ENCODE measurements at places on chromosomes 11 and 22. TPM values are rescaled to one million over a fixed set of nuclear protein-coding genes. Genes with fewer than 3 reads are reported as not detected.

DNA sequence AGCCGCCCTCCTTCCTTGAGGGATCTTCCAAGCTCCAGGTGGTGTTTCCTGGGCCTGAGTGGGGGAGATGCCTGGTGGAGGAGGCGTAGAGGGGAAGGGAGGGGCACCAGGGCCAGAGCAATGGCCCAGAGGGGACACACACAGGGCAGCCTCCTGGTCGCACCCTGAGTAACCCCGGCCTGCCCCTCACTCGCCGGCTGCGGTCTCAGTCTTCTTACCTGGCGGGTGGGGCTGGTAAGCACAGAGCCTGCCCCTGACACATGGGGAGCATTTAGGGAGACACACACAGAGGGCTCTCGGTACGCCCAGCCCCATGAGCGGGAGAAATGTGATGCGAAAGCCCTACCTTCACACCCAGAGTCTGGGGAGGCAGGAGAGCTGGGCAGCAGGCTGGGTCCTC is 23.9 kb downstream of the IGF2 start:
- DNase-seq: no peak

- no peak for DNase-seq
Observed at GRCh38 chr11:9341638-9342178, 27.3 kb upstream of the TMEM41B start.

- DNase-seq: no peak
Observed at GRCh38 chr11:15944460-15944859, 411.9 kb downstream of the SOX6 start.

DNA sequence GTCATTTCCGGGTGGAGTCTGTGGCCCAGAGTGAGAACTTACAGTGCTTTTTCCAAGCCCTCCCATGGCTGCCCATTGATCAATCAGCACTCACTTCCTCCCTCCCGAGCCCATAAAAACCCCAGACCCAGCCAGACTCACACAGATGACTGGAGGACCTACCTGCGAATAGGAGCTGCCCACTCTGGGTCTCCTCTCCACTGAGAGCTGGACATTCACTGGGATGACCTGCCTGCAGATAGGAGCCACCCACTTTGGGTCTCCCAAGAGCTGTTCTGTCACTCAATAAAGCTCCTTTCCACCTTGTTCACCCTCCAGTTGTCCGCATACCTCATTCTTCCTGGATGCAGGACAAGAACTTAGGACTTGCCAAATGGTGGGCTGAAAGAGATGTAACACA is 56.0 kb upstream of the B3GNT6 start:
- no peak for DNase-seq

The TSPAN32 gene
- 71.4 TPM for total RNA-seq

The QSER1 gene
- total RNA-seq: 11.9 TPM

DNA sequence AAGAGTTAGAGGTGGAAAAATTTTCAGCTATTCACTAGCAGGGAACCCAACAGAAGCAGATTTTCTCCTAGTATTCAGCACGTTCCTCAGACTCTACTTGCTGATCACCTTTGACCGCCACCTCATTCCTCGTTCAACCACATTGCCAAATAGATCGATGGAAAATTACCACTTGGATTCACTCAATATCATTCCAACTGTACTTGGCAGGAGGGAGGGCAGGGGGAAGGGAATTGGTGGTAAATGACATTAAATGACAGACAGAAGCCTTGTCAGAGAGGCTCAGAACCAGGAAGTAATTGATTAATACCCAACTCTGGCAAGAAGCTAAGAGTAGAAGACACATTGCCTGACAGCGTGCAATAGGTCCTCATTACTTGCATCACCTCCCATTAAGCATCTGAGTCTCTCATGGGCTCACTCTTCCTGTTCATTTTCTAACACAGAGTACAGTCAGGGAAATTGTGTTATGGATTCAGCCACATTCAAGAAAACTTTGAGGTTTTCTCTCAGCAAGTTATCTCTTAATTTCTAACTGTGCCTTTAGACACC is 240.5 kb upstream of the FAT3 start:
- DNase-seq: no peak

- no peak for DNase-seq
Observed at GRCh38 chr11:111878385-111878848, 548 bp downstream of the FDXACB1 start.

DNA sequence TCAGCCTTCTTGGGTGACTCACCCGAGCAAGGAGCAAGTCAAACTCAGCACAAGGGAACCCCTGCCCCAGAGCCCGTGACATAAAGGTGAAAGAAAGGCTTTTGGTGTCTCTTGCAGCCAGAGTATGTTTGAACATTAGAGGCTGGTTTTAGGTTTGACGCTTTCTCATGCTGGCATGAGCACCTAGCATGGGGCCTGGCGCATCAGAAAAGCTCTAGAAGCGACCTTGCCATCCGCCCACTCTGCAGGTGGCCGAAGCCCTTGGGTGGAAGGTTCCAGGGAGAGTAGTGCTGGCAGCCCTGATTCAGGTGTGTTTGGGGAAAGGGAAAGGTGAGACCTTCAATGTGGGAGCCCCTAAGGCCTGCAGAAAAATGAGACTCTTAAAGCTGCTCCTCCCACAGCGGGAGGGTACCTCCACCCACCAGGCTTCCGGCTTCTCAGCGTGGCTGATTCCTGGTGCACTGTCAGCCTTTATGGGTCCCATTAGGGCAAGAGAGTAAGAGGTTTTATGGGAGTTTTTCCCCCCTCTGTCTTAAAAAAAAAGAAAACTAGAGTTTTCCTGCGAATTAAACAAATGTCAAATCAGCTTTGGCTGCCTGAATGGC is 88.4 kb downstream of the GRIK4 start:
- DNase-seq: no peak

GRCh38 chr11:91840640-91841240 is 383.9 kb upstream of the FAT3 start:
- DNase-seq: no peak

The OR8G1 gene
- not detected for total RNA-seq

The VSIG10L2 gene
- not detected for total RNA-seq

DNA sequence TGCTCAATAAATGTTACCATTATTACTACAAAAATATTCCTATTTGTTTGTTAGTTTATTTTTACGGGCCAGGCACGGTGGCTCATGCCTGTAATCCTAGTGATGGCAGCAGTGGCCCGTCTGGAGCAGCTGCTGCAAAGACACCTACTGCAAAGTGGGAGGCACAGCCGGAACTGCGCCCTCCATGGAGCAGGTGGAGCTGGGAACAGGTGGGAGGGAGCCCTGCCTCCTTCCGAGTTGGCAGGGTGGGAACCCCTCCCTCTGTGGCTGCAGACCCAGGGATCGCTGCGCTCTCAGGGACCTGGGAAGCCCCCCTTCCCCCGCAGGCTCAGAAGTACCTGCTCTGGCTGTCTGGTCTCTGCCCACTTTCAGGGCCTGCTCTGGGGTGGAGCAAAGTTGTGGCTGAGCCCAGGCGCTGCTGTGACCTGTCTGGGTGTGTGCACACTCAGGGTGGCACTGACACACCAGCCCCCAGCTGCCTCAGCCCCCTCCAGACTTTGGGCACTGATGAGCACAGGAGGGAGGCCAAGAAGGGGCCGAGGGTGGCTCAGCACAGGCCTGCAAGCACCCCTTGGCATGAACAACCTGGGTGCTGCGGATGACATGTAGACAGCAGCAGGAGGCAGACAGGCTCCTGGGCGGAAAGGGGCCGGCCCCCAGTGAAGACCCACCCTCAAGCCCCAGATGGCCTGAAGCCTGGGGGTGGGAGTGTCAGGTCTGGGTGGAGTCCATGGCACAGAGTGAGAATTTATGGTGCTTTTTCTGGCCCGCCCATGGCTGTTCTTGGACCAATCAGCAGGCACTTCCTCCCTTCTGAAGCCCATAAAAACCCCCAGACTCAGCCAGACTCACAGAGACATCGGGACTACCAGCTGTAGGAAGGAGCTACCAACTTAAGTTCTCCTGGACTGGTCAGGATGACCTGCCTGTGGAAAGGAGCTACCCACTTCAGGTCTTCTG is 103.7 kb upstream of the CLMP start:
- DNase-seq: no peak

DNA sequence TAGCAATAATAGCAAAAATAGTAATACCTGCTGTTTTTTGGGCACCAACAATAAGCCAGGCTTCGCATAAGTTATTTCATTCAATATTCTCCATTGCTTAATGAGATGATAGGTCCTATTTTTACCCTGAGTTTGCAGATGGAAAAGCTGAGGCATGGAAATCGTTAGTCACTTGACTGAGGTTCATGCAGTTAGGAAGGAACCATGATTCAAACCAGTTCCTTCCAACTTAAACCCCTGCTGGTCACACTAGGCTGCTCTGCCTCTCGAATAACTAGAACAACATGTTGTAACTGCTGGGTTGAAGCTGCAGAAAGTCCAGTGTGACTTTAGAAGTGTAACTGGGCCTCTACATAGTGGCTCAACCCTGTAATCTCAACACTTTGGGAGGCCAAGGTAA is 69.3 kb downstream of the SEZ6L start:
- no peak for DNase-seq

DNA sequence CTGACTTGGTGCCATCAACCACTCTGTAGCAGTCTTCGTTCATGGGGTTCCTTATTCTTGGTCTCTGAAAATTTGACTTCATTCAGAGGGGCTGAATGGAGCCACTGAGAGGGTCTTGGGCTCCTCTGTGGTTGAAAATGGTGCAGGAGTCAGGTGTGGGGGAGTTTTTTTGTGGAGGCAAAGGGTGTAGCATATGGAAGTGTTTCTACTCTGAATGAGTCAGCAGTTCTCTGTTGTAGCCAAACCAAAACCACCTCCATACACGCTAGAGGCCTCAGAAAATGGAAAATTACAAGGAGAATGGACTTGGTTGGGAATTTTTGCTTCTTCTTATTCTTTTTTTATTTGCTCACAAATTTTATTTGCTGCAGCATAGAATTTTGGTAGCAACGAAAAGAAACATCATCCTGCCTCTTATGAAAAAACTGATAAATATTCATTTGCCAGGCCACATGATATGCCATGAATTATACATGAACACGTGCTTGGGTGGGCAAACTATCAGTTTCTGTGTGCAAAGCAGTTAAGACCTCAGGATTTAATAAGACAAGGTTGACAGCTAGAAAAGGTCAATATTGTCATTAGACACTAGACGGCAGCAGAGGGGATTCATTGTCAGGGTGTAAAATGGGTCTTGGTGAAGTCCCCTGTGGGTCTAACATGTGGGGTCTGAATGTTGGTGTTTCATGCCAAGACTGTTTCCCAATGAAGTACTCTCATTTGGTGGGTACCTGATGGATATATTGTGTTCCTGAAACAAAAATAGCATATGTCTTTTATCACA is 111.7 kb downstream of the MYO18B start:
- DNase-seq: no peak

DNA sequence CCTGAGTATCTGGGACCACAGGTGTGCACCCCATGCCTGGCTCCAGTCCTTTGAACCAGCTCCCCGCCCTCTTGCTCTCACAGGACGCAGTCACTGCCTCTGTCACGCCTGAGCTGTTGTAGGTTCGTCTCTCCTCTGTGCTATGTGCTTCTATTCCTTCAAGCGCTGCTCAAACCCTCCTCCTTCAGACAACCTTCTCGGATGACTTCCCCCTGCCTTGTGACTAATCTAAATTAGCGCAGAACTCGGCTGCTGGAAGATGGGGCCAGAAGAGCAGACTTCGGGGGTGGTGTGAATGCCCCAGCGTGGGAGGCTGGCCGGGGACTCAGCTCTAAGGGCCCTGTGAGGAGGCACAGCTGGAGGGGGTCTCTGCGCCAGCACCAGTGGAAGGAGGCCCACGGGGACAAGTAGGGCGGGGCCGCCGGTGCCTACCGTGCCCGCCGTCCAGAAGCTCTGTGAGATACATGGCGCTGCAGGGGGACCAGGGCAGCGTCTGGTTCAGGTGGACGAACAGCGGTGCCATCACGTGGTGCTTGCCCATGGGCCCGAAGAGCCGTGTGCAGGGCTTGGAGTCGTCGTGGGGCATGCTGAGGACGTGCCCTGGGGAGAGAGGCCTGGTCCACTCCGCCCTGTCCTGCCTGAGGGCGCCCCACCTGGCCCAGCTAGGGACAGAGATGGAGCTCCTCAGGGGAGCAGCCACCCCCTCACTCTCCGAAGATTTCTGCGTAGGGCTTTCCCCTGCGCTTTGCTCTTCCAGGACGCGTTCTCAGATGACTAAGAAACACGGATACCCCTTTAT is 12.5 kb downstream of the ADAMTS8 start:
- no peak for DNase-seq

DNA sequence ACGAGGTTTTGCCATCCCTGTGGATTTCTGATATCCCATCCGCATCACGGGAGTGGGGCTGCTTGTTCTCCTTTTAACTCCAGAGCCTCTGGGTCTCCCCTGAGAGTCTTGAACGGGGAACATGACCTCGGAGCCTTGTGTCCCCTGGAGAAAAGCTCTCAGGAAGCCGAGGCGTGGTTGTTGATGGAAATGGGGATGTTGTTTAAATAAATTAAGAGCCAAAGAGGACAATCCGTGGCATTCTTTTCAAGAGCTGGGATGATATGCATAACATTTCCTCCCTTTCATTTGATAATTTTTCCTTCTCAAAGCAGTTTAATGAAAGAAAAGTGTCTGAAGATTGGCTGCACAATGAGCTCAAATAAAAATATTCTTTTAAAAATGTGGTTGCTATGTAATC is 14.2 kb downstream of the TSPAN18 start:
- DNase-seq: no peak

GRCh38 chr22:22035771-22036314 is 53.3 kb upstream of the TOP3B start:
- DNase-seq: no peak

The ART1 gene
- not detected for total RNA-seq

The POU2AF2 gene
- not detected for total RNA-seq

- DNase-seq: no peak
Observed at GRCh38 chr11:120098503-120099020, 39.4 kb downstream of the TRIM29 start.

DNA sequence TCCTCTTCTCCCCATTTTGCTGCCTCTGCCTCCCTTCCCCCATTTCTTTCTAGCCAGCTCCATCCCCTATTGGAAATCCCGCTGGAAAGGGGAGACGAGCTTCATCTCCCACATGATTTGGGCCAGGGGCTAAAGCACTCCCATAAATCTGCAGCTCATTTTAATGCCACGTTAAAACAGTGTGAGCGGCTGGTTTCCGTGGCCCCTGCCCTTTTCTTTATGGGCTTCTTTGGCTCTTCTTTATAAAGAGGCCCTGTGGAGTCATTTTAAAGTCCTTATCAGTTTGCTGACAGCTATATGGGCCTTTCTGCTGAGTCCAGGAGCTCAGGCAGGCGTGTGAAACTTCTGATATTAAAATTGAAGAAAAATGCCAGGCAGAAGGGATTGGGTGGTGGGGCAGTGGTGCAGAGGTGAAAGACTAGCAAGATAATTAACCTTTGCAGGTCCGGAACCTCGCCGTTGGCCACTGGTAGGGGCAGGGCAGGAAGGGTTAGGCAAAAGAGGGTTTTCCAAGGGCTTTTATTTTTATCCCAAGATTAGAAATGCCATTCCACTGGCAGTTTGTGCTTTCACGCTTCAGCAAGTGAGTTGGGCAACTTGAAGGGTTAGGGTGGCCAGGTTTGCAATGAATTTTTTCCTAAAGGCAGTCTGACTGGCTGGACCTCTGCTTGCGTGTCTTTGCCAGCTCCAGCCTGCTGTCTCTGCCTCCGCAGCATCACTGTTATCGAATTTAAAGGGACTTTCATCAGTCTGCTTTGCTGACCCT is 44.3 kb downstream of the EXT2 start:
- DNase-seq: no peak

- no peak for DNase-seq
Observed at GRCh38 chr11:46370253-46370652, 11.2 kb upstream of the MDK start.

Data from liver (tissue), 10 donors.